ENCODE measurements at places on chromosomes 12 and 14.

GRCh38 chr12:102962532-102962931 is 5.1 kb downstream of the ASCL1 start:
- no peak for DNase-seq

- no peak for DNase-seq
Observed at GRCh38 chr12:115169981-115170380, 486.0 kb upstream of the TBX3 start.

DNA sequence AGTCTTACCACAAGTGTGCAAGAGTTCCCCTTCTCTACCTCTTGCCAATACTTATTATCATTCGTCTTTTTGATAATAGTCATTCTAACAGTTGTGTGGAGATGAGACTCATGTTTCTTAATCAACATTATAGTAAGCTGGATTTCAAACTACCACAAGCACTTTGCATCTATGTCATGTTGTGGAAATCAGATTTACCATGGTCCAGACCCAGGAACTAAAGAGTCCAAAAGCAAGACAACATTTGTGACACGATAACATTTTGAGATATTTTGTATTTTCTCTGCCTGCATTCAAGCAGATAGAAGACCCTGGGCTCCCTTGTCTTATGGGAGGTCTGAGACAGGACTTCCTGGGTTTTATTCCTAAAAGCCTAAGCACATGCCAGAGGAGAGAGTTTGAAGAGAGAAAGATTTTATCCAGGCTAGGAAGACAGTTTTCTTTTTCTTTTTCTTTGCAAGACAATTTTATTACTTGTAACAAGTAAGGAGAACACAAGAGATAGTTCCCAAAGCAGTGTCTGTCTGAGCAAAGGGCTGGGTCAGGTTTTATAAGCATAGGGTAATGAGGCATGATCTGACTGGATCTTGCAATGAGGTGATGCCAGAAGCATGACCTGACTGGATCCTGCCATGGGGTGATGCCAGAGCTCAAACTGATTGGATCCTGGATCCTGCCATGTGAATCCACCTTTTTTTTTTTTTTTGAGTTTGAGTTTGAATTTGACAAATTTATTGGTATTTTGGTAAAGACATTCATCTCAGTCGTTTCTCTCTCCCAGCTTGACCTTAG is 180.5 kb upstream of the HMGA2 start:
- no peak for DNase-seq

- DNase-seq, result no peak
Observed at GRCh38 chr14:25522116-25522515, 472.2 kb upstream of the STXBP6 start.

GRCh38 chr14:60642270-60643140 is 6.8 kb downstream of the SIX1 start:
- no peak for DNase-seq

DNA sequence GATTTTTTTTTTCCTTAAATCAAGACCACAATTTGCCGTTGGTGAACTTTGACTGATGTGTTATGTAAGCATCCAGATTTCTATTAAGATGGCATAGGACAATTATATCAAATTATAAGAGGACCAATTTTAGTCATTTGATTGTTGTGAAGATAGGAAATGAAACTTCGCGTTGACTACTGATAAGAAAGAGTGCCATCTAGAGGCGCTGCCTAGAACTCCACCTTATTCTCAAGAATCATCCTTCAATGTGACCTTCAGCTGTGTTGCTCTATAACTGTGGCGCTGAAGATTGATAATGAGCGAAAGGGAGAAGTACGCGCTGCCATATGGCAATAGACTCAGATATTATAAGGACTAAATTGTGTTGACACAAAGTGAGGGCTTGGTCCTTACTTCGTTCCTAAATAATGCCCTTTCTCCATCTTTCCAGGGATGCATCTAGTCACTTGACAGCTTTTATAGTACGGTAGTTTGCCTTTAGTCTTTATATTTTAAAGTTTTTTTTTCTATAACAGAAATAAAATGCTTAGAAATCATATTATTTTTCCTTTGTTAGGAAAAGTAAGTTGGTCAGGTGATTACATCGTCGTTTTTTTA is 350.8 kb upstream of the STXBP6 start:
- DNase-seq, result peak; percentile 31

- no peak for DNase-seq
Observed at GRCh38 chr12:12083688-12084087, 12.9 kb downstream of the BCL2L14 start.

All from activated CD4-positive, alpha-beta memory T cell treated with anti-CD3 and anti-CD28 coated beads, Interleukin-2, amount 10 ng/mL, durations not matched to agents 7 days and 5 days (primary cell).